ENCODE measurements at places on chromosomes 4 and X.

GRCh38 chrX:7542587-7543380 is 300.2 kb upstream of the VCX start:
- no peak for DNase-seq

GRCh38 chrX:84453351-84454246 is 48.7 kb downstream of the HDX start:
- DNase-seq: no peak

GRCh38 chr4:31370866-31371465 is 650.8 kb downstream of the PCDH7 start:
- no peak for DNase-seq

DNA sequence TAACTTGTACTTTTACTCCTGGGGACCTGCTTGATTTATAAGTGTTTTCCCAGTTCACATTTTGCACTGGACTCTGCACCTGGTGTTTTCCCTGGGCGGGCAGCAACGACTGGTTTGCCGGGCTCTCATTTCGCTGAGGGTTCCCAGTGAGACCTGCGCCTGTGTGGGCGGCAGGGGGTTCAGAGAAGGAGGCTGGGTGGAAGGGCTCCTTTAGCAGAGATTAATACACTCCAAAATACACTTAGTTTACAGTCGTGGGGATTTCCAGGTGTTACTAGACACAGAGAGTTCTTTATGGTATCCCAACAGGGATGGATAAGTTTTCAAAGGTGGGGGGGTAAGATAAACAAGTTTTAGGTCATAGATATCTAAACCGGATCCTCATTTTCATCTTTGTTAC is 53.0 kb upstream of the SHISA3 start:
- DNase-seq: no peak

GRCh38 chrX:34294665-34295064 is 162.6 kb upstream of the FAM47A start:
- DNase-seq: no peak

- DNase-seq: no peak
Observed at GRCh38 chrX:71107762-71108360, 1.3 kb upstream of the CXorf65 start.

DNA sequence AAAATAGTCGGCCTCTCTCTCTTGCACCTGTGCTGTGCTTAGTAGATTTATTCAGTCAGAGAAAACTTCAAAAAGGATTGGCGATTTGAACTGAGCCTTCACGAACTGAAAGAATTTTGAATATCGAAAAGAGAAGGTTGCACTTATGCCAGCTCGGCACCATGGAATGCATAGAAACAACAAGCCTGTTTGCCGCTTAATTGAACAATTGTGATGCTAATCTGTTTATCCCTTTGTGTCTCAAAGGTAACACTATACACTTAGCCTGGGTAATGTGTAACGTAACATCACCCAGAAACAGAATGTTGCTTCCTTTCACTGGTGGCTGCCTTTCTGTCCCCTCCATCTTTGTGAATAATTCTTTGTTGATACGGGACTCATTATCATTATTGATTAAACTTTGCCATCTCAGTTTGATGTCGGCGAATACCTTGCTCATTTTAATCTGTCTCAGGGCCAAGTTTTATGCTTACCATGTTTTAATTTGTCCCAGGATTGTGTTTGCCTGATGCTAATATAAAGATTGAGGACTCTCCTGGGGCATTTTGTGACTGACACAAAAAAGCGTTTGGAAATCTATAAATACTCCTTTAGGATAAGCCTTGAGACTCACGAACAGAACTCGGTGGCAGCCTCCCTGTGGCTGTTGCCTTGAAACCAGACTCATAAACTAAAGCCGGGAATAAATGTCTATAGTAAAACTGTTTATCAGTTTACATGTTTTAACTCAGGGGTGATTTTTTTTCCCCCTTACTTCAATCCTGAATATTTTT is 400.5 kb downstream of the RAPGEF2 start:
- DNase-seq: no peak

GRCh38 chr4:25580633-25581467 is 74.8 kb upstream of the SLC34A2 start:
- DNase-seq: no peak

DNA sequence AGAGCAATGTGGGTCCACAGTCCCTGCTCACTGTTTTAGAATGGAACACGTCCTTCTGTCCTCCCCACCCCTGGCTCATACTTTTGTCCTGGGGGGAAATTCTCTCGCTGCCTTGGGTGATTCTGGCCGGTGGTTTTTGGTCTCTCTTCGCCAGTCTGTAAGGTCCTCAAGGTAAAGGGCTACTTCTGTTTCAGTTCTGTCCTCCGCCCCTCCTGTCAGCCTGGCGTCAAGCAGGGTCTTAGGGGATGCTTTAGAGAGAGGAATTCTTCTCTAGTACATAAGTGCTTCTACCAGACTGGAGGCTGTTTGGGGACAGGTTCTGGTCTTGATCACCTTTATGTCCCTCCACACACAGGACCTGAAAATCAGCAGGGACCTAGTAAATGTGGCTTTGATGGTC is 617 bp upstream of the MRFAP1L1 start:
- no peak for DNase-seq

GRCh38 chr4:175469514-175469913 is 342.6 kb downstream of the GPM6A start:
- no peak for DNase-seq

GRCh38 chrX:117840645-117841044 is 276.0 kb downstream of the KLHL13 start:
- DNase-seq: no peak

DNA sequence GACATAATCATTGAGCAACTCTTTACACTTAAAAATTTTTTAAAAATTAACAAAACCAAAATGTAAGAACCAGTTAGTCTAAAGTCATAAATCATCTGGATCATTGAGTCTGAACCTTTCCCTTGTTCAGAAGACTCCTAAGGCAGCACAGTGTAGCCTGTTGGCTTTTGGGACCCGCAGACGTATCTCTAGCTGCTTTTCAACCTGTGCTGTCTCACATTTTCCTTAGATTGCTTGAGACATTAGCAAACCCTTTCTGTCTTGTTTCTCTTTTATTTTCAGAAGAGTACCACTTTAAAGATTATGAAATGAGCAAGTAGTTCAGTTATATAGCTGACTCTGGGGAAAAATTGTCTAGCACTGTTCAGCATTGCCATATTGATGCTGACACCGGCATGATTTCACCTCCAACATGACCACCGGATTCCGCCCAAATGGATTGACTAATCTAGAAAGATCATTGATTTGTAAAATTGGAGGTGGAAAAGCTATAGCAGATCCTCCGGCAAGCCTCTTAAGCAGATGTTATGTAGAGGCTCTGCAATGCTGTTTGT is 8.9 kb downstream of the TCEANC start:
- no peak for DNase-seq

DNA sequence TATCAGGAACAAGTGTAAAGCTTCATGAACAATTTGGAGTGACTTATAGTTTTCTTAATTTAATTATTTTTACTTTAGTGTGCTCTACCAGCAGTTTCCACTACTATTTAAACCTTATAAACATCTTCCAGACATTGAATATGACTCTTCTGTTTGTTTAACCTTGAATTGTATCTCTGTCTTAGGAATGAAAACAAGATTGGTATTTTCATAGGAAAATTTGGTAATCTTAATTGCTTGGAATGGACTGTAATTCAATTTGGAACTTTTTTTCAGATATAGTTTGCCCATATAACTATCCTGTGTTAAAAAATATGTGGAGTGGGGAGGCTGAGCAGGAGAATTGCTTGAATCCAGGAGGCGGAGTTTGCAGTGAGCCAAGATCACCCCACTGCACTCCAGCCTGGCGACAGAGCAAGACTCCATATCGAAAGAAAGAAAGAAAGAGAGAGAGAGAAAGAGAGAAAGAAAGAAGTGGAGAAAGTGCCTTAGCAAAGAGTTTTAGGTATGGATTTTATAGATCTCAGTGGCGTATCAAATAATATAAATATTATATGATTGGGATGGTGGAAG is 242.4 kb downstream of the BMPR1B start:
- no peak for DNase-seq

DNA sequence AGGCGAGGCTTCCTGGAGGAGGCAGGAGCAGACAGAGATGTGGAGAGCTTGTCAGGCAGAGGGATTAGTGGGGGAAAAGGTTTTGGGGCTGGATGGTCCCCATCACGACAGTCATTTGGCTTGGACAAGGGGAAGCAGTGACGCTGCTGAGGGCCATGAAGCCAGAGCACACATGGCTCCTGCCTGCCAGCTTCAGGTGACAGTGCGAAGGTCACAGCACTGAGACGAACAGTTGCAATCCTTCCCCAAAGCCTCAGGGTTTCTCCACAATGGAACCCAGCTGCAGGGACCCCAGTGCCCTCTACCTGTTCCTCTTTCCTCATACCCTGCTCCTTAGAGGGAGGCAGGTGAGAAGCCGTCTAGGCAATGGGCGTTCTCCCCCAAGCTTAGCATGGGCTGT is 110.3 kb downstream of the DRD5 start:
- DNase-seq: no peak

All from body of pancreas (tissue), 4 donors.